ENCODE measurements at places on chromosomes 5 and 9. TPM values are rescaled to one million over a fixed set of nuclear protein-coding genes. Genes with fewer than 3 reads are reported as not detected.

ANKRD34B gene
- not detected for total RNA-seq

HAPLN1 gene
- total RNA-seq = not detected

UGT3A2 gene
- not detected for total RNA-seq

ISL1 gene
- not detected for total RNA-seq

LAMC3 gene
- total RNA-seq = 3.1 TPM

ELOVL7 gene
- 4.4 TPM for total RNA-seq

CDC23 gene
- 7.1 TPM for total RNA-seq

NREP gene
- total RNA-seq = 779 TPM

GFI1B gene
- total RNA-seq = 0.14 TPM

POU4F3 gene
- not detected for total RNA-seq

TNFSF8 gene
- 1.2 TPM for total RNA-seq

AP3S1 gene
- total RNA-seq = 31.8 TPM

HDHD3 gene
- total RNA-seq = 20.1 TPM

SPATA31E1 gene
- total RNA-seq = not detected

CYFIP2 gene
- 14.9 TPM for total RNA-seq

LCNL1 gene
- 0.21 TPM for total RNA-seq

SEC16A gene
- 73.2 TPM for total RNA-seq

PLPP1 gene
- total RNA-seq = 297 TPM

IFNE gene
- not detected for total RNA-seq

PMPCA gene
- total RNA-seq = 36.6 TPM

INSL6 gene
- 0.48 TPM for total RNA-seq

PCDHB3 gene
- 4.5 TPM for total RNA-seq

C9 gene
- not detected for total RNA-seq

PIP5K1B gene
- 2.6 TPM for total RNA-seq

RNF183 gene
- not detected for total RNA-seq

ACER2 gene
- total RNA-seq = 8.0 TPM

CTXN3 gene
- not detected for total RNA-seq

DMRT3 gene
- total RNA-seq = not detected

ZDHHC11B gene
- total RNA-seq = under 0.01 TPM

ARID3C gene
- 0.35 TPM for total RNA-seq

ZMAT2 gene
- total RNA-seq = 41.9 TPM

FOXD1 gene
- total RNA-seq = not detected

F2RL1 gene
- 2.1 TPM for total RNA-seq

NTNG2 gene
- not detected for total RNA-seq

DAPK1 gene
- 44.8 TPM for total RNA-seq

GABRP gene
- total RNA-seq = 1.2 TPM

PFN3 gene
- total RNA-seq = not detected

KLF4 gene
- total RNA-seq = 65.3 TPM

ARHGEF37 gene
- total RNA-seq = 4.6 TPM

CAVIN4 gene
- 0.64 TPM for total RNA-seq

GARIN3 gene
- not detected for total RNA-seq

LHX2 gene
- 0.14 TPM for total RNA-seq

FOXI1 gene
- not detected for total RNA-seq

GPX3 gene
- 1,241 TPM for total RNA-seq

SOWAHA gene
- total RNA-seq = 0.12 TPM

Measured in uterus (tissue), 4 donors.